Small intestine (tissue), 16 donors: ENCODE measurements at places on chromosomes 3 and 15.

DNA sequence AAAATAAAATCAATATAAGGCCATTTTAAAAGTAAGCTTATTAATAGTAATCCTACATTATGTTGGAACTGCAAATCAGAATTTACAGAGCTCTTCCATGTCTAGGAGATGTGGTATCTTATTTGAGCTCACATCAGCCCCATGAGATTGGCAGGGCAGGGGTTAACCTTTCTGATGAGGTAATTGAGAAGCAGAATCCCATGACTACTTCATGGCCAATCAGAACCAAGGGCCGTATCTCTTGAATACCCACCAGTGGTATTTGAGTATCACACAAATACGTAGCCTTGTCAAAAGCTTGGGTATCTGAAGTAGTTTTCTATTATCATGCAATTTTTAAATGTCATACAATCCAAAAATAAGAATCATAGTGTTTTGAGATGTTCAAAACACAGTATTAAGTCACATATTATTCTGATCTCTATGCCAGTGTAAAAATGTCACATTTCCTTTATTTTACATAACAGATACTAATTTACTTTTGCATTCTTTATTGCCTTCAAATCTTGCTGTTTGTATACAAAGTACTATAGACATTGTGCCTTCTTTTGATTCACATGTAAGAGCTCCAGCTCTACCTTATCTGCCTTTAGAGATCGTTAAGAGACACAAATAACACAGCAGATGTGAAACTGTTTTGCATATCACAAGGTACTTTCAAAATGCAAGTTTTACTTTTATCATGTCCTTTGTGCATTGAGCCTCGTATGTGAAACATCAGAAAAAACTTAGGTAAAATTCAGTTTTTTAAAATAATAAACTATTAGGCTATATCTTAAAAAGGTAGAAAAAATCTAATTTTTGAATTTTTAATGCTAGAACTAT is 251.7 kb upstream of the GOLGA6L4 start:
- no peak overlapping the region for H3K4me3 ChIP-seq
- no peak for DNase-seq
- no peak overlapping the region for H3K27ac ChIP-seq
- no peaks in the 10 kb centered on the region for H3K27me3 ChIP-seq
- no peaks in the 10 kb centered on the region for H3K4me1 ChIP-seq

DNA sequence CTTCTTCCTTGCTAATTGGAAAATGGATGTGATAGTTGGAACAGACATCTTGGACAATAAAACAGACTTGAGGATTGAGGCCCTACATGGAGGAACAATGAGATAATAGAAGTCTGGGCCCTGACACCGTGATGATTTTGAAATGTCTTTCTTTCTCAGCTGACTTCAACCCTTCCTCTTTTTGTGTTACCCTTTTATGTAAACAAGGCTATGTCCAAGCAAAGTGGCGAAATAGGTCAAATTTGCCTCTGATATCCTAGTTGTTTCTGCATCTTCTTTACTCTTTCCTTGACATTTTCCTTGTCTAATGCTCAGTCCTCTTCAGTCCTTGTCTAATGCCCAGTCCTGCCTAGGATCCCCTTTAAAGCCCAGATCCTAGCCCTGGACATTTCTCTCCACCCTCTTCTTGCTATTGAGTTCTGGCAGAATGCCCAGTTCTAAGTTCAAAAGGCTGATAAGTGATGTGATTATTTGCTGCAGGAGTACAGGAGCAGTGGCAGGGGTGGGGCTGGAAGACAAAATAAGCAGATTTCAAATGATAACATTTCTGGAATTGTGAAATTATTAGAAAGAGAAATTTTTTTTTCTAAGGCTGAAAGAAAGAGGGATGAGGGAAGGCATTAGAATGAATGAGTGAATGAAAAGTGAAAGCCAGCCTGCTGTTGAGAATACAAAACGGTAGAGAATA is 6.5 kb upstream of the VPS8 start:
- H3K27ac ChIP-seq, result no peak overlapping the region
- DNase-seq, result peak; percentile 70
- no peak overlapping the region for H3K4me3 ChIP-seq
- H3K4me1 ChIP-seq, result peaks cover 5% of the 10 kb centered on the region
- no peaks in the 10 kb centered on the region for H3K27me3 ChIP-seq
- no peaks in the 10 kb centered on the region for H3K36me3 ChIP-seq

GRCh38 chr3:133805384-133805701 is 272 bp upstream of the SRPRB start:
- H3K27ac ChIP-seq, result no peak overlapping the region
- peaks cover 4% of the 10 kb centered on the region for H3K4me1 ChIP-seq
- DNase-seq, result no peak
- H3K27me3 ChIP-seq, result no peaks in the 10 kb centered on the region
- no peaks in the 10 kb centered on the region for H3K36me3 ChIP-seq
- no peak overlapping the region for H3K4me3 ChIP-seq

GRCh38 chr15:39156646-39157250 is 424.1 kb upstream of the THBS1 start:
- DNase-seq, result no peak
- no peaks in the 10 kb centered on the region for H3K4me1 ChIP-seq
- H3K27ac ChIP-seq, result no peak overlapping the region
- H3K27me3 ChIP-seq, result no peaks in the 10 kb centered on the region
- H3K36me3 ChIP-seq, result no peaks in the 10 kb centered on the region
- H3K4me3 ChIP-seq, result no peak overlapping the region

DNA sequence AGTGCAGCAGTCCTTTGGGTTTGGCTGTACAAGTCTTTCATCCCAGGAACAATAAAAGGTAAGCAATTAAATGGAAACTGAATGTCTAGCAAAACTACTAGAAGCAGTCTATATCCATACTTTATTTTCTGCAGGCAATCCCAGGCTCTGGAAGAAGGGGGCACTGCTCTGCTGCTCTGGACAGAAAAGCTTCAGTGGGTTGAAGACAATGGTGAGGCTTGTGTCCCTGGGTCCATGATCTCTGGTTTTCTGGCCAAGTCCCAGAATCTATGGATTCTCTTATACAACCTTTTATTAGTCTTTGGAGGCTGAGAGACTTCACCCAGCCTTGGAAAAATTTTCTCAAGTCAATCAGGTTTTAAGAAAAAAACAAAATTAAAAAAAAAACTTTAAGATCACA is 35.6 kb downstream of the SCAP start:
- DNase-seq, result no peak
- H3K36me3 ChIP-seq, result no peaks in the 10 kb centered on the region
- no peaks in the 10 kb centered on the region for H3K4me1 ChIP-seq
- no peak overlapping the region for H3K4me3 ChIP-seq
- no peaks in the 10 kb centered on the region for H3K27me3 ChIP-seq

DNA sequence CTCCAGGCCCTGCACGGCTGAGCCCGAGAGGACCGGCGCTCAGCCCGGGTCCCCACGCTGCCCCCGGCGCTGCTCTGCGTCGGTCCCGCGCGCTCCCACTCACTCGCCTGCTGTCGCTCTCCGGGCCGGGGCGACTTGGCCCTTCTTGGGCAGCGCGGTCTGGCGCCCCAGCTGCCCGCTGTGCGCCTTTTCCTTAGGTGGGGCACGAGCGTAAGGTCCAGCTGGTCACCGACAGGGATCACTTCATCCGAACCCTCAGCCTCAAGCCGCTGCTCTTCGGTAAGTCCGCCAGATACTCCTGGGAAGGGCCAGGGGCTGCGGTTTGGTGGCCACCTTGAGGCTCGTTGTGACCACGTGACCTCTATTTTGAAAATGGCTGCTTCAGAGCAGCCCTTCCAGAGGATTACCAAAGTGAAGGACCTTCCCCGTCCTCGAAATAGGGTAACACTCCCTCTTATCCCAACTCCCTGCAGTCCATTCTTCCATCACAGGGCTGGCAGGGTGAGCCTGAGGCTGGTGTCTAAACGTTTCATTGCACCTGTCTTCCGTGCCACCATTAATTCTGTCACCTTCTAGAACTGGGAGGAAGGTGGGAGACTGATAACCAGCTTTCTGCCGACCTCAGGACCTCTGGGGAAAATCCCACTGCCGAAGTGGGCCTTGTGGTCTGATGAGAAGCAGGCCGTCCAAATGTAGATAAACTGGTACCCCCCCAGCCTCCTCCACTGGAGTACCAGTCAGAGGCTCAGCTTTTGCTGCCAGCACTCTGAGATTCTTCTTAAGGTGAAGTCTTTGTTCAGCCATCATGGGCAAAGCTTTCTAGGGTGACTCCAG is 812 bp downstream of the P4HTM start:
- H3K4me1 ChIP-seq, result peaks cover 4% of the 10 kb centered on the region
- peak overlapping the region; percentile 45 for H3K27ac ChIP-seq
- H3K36me3 ChIP-seq, result peaks cover 43% of the 10 kb centered on the region
- no peaks in the 10 kb centered on the region for H3K27me3 ChIP-seq

DNA sequence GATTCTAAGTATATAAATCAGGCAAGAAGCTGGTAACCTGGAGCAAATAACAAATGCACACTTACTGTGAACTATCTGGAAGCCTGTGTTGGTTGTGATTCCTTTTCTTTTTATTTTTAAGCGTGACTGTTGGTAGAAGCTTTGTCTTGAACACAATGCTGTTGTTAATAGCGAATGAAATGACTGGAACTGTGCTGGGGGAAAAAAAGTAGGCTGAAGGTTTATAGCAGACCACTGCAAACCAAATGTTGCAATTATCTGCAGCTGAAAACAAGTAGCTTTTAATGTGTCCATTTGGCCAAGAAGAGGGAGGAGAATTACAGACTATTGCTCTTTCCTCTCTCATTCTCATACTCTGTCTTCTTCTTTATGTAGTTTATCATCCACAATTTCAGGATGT is 184.5 kb upstream of the DNAJC19 start:
- H3K27ac ChIP-seq, result no peak overlapping the region
- no peak overlapping the region for H3K4me3 ChIP-seq
- no peaks in the 10 kb centered on the region for H3K4me1 ChIP-seq
- H3K36me3 ChIP-seq, result no peaks in the 10 kb centered on the region
- no peaks in the 10 kb centered on the region for H3K27me3 ChIP-seq

- no peaks in the 10 kb centered on the region for H3K4me1 ChIP-seq
- no peak overlapping the region for H3K4me3 ChIP-seq
- peaks cover 9% of the 10 kb centered on the region for H3K27me3 ChIP-seq
- DNase-seq, result no peak
Observed at GRCh38 chr15:40314723-40315276, 7.1 kb upstream of the PLCB2 start.

- no peaks in the 10 kb centered on the region for H3K36me3 ChIP-seq
- H3K27me3 ChIP-seq, result no peaks in the 10 kb centered on the region
- H3K4me3 ChIP-seq, result no peak overlapping the region
- peak; percentile 38 for DNase-seq
- H3K27ac ChIP-seq, result peak overlapping the region; percentile 68
- H3K4me1 ChIP-seq, result no peaks in the 10 kb centered on the region
Observed at GRCh38 chr15:44813231-44813630, 76.9 kb downstream of the TRIM69 start.

GRCh38 chr15:77915261-77915960 is 162.1 kb downstream of the TBC1D2B start:
- no peak for DNase-seq
- H3K4me3 ChIP-seq, result no peak overlapping the region
- no peaks in the 10 kb centered on the region for H3K36me3 ChIP-seq
- H3K27ac ChIP-seq, result no peak overlapping the region
- no peaks in the 10 kb centered on the region for H3K4me1 ChIP-seq
- no peaks in the 10 kb centered on the region for H3K27me3 ChIP-seq

- peaks cover 6% of the 10 kb centered on the region for H3K4me1 ChIP-seq
- H3K4me3 ChIP-seq, result peak overlapping the region; percentile 65
- DNase-seq, result peak; percentile 99
Observed at GRCh38 chr15:45402162-45402954, 24.0 kb upstream of the GATM start.

DNA sequence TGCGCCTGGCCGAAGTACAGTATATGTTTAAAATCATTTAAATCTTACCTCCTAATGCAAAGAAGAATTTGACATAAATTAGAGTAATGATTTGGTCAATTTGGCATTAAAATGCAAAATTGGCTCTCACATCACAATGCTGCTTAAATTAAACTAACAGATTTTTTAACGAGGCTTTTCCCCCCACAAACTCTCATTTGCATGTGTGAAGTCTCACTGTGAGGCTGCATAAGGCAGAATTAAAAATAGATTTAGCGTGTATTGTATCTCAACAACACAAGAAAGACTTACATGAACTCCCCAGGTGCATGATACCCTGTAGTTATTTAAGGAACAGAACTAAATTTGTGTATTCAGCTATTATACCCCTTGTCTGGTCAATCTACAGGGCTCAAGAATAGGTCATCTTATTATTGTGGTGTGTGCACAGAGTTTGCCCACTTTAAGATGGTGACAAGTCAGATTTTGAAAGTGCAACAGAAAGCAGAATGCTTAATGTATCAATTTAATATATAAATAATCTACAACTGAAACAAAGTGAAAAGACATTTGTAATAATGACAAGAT is 897.9 kb downstream of the EPHA3 start:
- no peaks in the 10 kb centered on the region for H3K27me3 ChIP-seq
- no peak for DNase-seq
- H3K4me3 ChIP-seq, result no peak overlapping the region
- H3K36me3 ChIP-seq, result no peaks in the 10 kb centered on the region
- no peak overlapping the region for H3K27ac ChIP-seq

GRCh38 chr15:41919954-41920538 is 26.2 kb upstream of the SPTBN5 start:
- H3K4me3 ChIP-seq, result no peak overlapping the region
- DNase-seq, result no peak
- H3K27ac ChIP-seq, result no peak overlapping the region

DNA sequence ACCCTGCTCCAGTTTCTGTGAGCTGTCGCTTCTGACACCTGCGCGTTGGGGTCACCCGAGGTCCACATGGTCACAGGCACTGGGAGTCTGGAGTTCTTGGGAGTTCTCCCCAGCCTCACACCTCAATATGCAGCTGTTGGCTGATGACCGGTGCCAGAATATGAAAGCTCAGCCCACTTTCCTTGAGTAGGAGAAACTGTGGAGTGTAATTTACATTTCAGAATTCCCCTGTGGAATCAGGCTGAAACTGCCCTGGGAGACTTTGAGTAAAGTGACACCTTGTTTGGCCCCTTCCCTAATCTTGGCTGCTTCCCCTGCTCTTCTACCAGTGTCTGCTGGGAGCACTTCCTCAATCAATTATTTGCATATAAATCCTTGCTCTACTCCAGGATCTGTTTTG is 255.9 kb downstream of the NFKBIZ start:
- H3K36me3 ChIP-seq, result no peaks in the 10 kb centered on the region
- no peaks in the 10 kb centered on the region for H3K27me3 ChIP-seq
- no peak overlapping the region for H3K27ac ChIP-seq
- no peak overlapping the region for H3K4me3 ChIP-seq
- H3K4me1 ChIP-seq, result no peaks in the 10 kb centered on the region

- no peaks in the 10 kb centered on the region for H3K27me3 ChIP-seq
- H3K36me3 ChIP-seq, result peaks cover 23% of the 10 kb centered on the region
- no peak for DNase-seq
- no peak overlapping the region for H3K4me3 ChIP-seq
- no peak overlapping the region for H3K27ac ChIP-seq
Observed at GRCh38 chr15:73153447-73153846, 101.2 kb downstream of the NEO1 start.
